Aorta (tissue), 5 donors: ENCODE measurements at places on chromosomes 3 and 15. TPM values are rescaled to one million over a fixed set of nuclear protein-coding genes. Genes with fewer than 3 reads are reported as not detected.

DNA sequence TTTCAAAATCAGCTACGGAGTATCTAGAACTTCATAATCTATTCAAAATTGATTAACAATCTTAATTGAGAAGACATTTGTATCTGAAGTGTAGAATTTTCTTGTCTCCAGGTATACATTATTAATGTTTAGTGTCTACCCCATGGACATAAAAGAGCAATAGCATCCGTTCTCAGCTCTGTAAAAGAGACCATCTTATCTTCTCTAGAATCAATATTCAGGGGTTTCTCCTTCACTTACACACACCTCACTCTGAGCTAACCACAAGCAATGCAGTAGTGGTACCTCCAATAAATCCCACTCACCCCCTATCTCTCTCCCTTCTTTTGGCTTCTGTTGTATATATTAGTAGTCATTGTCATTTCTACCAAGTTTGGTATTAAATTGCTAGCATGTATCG lies 16.2 kb downstream of the MBNL1 start:
- no peak overlapping the region for H3K27ac ChIP-seq
- H3K27me3 ChIP-seq: no peaks in the 10 kb centered on the region
- no peak for DNase-seq
- no peak overlapping the region for H3K4me3 ChIP-seq

GRCh38 chr3:188458756-188459155 lies 304.8 kb downstream of the LPP start:
- no peaks in the 10 kb centered on the region for H3K27me3 ChIP-seq
- H3K4me1 ChIP-seq: peaks cover 9% of the 10 kb centered on the region
- no peak overlapping the region for H3K27ac ChIP-seq
- no peak overlapping the region for H3K4me3 ChIP-seq
- no peaks in the 10 kb centered on the region for H3K36me3 ChIP-seq
- DNase-seq: no peak

DNA sequence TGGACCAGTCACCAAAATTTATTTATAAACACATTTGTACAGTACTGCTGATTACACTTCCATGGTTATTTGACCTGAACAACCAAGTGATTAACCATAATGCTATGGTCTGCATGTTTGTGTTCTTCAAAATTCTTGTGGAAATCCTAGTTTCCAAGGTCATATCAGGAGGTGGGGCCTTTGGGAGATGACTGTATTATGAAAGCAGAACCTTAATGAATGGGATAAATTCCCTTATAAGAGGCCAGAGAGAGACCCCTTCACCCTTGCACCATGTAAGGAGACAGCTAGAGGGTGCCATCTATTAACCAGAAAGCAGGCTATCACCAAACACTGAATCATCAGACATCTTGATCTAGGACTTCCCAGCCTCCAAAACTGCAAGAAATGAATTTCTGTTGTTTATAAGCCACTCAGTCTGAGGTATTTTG lies 1.9 kb downstream of the SCAPER start:
- no peaks in the 10 kb centered on the region for H3K36me3 ChIP-seq
- DNase-seq: no peak
- no peaks in the 10 kb centered on the region for H3K27me3 ChIP-seq
- H3K27ac ChIP-seq: no peak overlapping the region

GRCh38 chr15:77066971-77067690 lies 3.8 kb downstream of the TSPAN3 start:
- H3K4me1 ChIP-seq: peaks cover 5% of the 10 kb centered on the region
- H3K27me3 ChIP-seq: no peaks in the 10 kb centered on the region
- H3K36me3 ChIP-seq: no peaks in the 10 kb centered on the region
- no peak overlapping the region for H3K27ac ChIP-seq
- H3K4me3 ChIP-seq: no peak overlapping the region

DNA sequence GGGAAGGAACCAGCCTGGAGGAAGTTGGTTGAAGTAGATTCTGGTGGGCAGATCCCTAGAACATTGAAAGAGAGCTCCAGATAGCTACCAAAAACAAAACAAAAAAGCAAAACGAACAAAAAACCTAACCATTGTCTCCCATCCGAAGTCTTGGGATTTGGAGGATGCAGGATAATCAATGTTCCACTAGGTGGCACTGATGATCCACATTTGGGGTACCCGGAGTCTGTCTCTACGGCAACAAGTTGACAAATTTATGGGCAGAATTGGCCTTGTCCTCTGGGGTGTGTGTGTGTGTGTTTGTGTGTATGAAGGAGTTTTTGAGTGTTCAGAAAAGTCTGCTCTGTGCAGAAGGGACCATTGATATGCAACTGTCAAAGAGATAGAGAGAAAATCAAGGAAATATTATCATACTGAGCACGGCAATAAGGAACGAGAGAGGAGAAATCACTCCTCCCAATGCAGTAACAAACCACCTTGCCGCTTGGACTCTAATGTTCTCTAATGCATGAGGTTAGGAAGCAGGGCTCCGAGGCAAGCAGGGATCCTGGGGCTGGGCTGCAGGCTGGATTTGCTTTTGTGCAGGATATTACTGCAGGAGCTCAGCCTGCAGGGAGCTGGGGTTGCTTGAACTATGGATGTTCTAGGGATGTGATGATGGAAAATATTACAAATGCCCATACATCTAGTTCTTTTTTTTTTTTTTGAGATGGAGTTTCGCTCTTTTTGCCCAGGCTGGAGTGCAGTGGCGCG lies 59.8 kb upstream of the KLHL25 start:
- no peaks in the 10 kb centered on the region for H3K36me3 ChIP-seq
- no peak overlapping the region for H3K27ac ChIP-seq
- H3K4me3 ChIP-seq: no peak overlapping the region
- H3K4me1 ChIP-seq: no peaks in the 10 kb centered on the region
- DNase-seq: no peak

- no peak for DNase-seq
- peaks cover 13% of the 10 kb centered on the region for H3K4me1 ChIP-seq
- no peak overlapping the region for H3K4me3 ChIP-seq
- peak overlapping the region; percentile 98 for H3K27ac ChIP-seq
- no peaks in the 10 kb centered on the region for H3K36me3 ChIP-seq
- H3K27me3 ChIP-seq: no peaks in the 10 kb centered on the region
Measured at GRCh38 chr3:123750659-123751420, 133.3 kb downstream of the MYLK start.

DNA sequence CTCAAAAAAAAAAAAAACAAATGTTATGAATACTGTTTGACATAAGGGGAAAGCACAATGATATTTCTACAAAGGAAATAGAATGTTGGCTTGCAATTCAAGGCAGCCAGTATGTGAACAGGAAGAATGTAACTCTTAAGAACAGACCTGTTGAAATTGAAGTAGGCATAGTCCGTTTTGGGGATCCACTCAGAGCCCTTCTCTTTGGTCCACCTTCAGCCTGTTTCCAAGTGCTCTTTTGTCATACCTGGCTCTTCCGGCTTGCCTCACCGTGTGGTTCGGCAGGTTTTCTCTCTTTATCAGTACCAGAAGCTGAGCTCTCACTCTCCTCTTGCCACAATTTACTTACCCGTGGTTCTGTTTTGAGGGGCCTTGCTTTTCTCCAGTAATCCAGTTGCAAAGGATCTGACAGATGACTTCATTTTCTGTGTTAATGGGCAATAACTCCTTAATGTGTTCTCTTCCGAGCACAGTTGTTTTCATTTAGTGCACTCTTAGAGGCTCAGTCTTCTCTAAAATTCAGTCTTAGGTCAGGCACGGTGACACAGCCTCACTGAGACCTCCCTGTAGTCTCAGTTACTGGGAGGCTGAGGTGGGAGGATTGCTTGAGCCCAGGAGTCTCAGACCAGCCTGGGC lies 6.7 kb downstream of the ABHD17C start:
- H3K36me3 ChIP-seq: no peaks in the 10 kb centered on the region
- peak overlapping the region; percentile 17 for H3K27ac ChIP-seq
- H3K4me3 ChIP-seq: no peak overlapping the region
- DNase-seq: no peak

DNA sequence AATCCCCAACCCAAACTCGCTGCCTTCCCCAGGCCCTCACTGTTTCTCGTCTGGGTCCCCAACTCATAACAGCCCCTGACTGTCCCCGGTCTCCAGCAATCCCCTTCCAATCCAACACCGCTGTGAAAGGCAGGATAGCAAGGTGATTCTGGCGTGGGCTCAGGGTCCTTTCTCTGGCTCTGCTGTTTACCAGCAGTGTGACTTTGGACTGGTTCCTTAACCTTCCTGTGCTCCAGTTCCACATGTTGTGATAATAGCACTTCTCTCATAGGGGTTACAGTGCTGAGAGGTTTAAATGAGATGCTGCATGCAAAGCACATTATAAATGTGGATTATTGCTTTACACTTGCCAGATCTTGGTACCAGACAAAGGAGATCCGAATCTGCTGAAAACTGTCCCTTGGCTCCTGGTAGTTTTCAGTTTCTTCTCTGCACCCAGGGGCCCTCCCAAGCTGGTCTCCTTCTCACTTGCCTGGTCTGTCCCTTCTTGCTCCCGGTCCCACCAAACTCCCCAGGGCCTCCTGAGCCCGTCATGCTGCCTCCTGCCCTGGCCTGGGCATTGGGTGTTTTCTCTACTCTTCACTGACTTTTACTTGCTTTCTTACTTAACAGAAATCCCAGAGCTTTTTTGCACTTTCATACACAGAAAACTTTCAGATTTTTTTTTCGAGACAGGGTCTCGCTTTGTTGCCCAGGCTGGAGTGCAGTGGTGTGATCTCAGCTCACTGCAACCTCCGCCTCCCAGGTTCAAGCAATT lies 26.8 kb upstream of the CYP11A1 start:
- no peaks in the 10 kb centered on the region for H3K36me3 ChIP-seq
- H3K27ac ChIP-seq: no peak overlapping the region
- H3K4me1 ChIP-seq: no peaks in the 10 kb centered on the region
- H3K4me3 ChIP-seq: no peak overlapping the region

DNA sequence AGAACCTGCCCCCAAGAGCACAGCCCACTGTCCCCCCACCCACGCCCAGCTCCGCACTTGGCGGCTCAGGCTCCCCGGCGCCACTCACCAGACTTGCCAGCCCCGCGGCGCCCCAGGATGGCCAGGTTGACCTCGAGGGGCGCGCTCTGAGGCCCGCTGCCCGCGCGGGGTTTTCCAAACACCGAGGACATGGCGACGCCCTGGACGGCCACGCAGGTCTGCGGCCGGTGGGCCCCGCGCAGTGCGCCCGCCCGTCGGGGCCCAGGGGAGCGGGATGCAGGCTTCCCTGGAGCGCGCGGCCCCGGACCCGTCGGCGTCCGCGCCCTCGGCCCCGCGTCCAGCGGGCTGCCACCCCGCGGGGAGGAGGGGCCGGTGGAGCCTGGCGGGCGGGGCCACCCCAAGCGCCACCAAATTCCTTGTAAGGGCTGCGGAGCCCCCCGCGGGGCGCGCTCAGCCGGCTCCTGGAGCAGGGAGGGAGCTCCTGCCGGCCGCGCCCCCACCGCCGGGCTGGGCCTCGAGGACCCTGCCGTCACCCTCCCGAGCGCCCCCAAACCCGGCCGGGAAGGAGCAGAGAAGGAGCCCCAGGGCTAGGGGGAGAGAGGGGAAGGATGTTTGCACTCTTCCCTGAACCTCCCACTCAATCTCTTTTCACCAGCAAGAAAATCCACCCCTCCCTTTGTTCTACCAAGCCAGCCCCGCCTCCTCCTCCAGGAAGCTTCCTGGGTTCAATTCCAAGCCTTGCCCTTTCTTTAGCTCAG lies at the start of gene RASL12:
Gene RASL12 (minus strand): TSS at position 347 of the 758 bp plus-strand sequence. CDS start 156 bp downstream, at position 191.
- no peaks in the 10 kb centered on the region for H3K27me3 ChIP-seq
- H3K27ac ChIP-seq: peak within 1 kb of the TSS; percentile 100
- peak within 1 kb of the TSS; percentile 90 for H3K4me3 ChIP-seq
- DNase-seq: peak; percentile 78

DNA sequence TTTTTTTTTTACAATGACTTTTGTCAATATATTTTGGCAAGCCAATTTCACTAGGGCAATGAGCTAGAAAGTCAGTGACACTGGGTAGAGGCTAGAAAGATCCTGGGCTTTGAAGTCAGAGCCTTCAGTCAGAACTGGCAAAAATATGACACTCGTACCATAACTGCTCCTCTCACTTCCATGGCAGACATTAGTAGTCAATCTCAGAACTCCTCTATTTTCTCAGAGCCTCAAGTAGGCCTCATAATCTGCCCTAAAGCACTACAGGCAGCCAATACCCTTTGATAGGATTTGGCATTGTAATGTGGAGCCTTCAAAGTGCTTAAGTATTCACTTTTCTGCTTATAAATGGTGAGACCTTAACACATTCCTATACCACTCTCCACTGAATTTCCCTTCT lies 67.8 kb downstream of the ADAMTS9 start:
- H3K27ac ChIP-seq: no peak overlapping the region
- no peaks in the 10 kb centered on the region for H3K4me1 ChIP-seq
- peaks cover 11% of the 10 kb centered on the region for H3K36me3 ChIP-seq
- no peaks in the 10 kb centered on the region for H3K27me3 ChIP-seq
- no peak for DNase-seq

GRCh38 chr3:21345382-21345976 lies 405.5 kb downstream of the ZNF385D start:
- no peaks in the 10 kb centered on the region for H3K36me3 ChIP-seq
- H3K27me3 ChIP-seq: no peaks in the 10 kb centered on the region
- no peaks in the 10 kb centered on the region for H3K4me1 ChIP-seq
- DNase-seq: no peak
- H3K27ac ChIP-seq: no peak overlapping the region
- no peak overlapping the region for H3K4me3 ChIP-seq

- no peaks in the 10 kb centered on the region for H3K4me1 ChIP-seq
- no peak overlapping the region for H3K4me3 ChIP-seq
- H3K36me3 ChIP-seq: no peaks in the 10 kb centered on the region
- H3K27me3 ChIP-seq: no peaks in the 10 kb centered on the region
Measured at GRCh38 chr3:124592658-124593441, 137.4 kb upstream of the UMPS start.

DNA sequence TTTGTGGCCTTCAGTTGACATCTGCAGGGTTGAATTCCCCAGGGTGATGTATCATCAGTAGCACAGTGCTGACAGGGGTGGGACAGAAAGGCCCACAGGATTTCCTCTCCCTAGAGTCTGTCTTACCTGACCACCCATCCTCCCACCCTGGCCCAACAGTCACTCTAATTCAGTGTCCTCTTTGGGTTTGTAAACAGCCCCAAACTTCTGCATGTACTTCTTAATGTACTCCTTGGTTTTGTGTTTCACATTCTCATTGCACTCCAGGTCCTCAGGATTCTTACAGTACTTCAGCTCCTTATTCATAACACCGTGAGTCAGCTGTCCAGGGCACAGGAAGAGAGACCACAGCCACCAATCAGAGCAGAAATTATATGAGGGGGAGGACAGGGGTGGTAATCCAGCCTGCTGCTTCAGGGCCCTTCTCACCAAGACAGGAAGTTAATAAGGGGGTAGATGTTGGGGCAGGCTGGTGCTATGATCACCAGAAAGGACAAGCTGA lies 37.5 kb downstream of the NBEAL2 start:
- no peaks in the 10 kb centered on the region for H3K27me3 ChIP-seq
- H3K27ac ChIP-seq: no peak overlapping the region
- DNase-seq: no peak
- no peak overlapping the region for H3K4me3 ChIP-seq
- peaks cover 8% of the 10 kb centered on the region for H3K36me3 ChIP-seq

- H3K27ac ChIP-seq: no peak overlapping the region
- no peaks in the 10 kb centered on the region for H3K27me3 ChIP-seq
- no peaks in the 10 kb centered on the region for H3K4me1 ChIP-seq
- DNase-seq: no peak
- no peak overlapping the region for H3K4me3 ChIP-seq
- no peaks in the 10 kb centered on the region for H3K36me3 ChIP-seq
Measured at GRCh38 chr3:114460459-114460858, 166.6 kb downstream of the TIGIT start.

XCR1 gene
- 0.26 TPM for total RNA-seq

LPP gene
- 995 TPM for total RNA-seq

ARGFX gene
- total RNA-seq: not detected

PDCD7 gene
- 34.0 TPM for total RNA-seq

EPHB3 gene
- total RNA-seq: 9.0 TPM
